A549 treated with dexamethasone at 1 μM for 4 hours (cell line): ENCODE measurements at places on chromosomes 12 and 14. TPM values are rescaled to one million over a fixed set of nuclear protein-coding genes. Genes with fewer than 3 reads are reported as not detected.

The KRT79 gene
- total RNA-seq: 0.06 to 0.17 TPM (median 0.06 TPM) in 3 of 5 replicates, not detected in the others

The TAS2R20 gene
- total RNA-seq: 0.06 to 0.12 TPM (median 0.11 TPM) in 3 of 5 replicates, not detected in the others

The GPR132 gene
- total RNA-seq: 0.32 to 0.86 TPM (median 0.54 TPM) in 5 replicates

The PROX2 gene
- not detected in 5 replicates for total RNA-seq

The LMNTD1 gene
- total RNA-seq: 0.15 TPM in 1 of 5 replicates, not detected in the others

The TAS2R43 gene
- total RNA-seq: not detected in 5 replicates

The TMEM116 gene
- total RNA-seq: 5.9 to 7.2 TPM (median 6.4 TPM) in 5 replicates

The CCDC38 gene
- 0.06 to 0.15 TPM (median 0.10 TPM) in 5 replicates for total RNA-seq

The TSPAN19 gene
- total RNA-seq: 0.13 TPM in 1 of 5 replicates, not detected in the others
